ENCODE measurements at places on chromosomes 2 and 18. TPM values are rescaled to one million over a fixed set of nuclear protein-coding genes. Genes with fewer than 3 reads are reported as not detected.

Gene FAM228A
- total RNA-seq: 3.9 TPM

Gene TIA1
- total RNA-seq: 150 TPM

DNA sequence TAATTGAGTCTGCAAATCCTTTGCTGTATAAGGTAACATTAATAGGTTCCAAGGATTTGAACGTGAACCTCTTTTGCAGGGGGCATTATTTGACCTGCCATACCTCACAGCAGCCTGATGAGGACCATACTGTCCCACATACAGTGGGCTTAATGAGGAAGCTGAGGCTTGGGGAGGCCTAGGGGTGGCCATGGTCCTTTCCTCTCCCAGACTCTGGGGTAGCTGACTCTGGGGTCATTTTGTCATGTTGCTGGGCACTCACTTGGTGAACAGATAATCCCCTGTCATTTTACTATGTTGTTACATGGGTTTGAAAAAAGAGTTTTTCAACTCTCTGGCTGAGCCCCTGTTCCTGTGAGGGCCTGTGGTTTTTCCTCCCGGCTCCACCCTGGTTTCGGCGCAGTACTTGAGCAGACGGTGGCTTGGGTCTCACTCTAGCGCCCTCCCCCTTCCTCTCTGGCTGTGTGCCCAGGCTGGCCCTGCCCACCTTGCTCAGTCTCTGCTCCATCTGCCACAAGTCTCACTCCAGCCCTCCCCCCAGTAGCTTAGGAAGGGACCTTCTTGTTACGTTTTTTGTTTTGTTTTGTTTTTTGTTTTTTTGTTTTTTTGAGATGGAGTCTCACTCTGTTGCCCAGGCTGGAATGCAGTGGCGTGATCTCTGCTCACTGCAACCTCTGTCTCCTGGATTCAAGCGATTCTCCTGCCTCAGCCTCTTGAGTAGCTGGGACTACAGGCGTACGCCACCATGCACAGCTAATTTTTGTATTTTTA lies 21.0 kb downstream of the INPP4A start:
- DNase-seq: peak; percentile 85

DNA sequence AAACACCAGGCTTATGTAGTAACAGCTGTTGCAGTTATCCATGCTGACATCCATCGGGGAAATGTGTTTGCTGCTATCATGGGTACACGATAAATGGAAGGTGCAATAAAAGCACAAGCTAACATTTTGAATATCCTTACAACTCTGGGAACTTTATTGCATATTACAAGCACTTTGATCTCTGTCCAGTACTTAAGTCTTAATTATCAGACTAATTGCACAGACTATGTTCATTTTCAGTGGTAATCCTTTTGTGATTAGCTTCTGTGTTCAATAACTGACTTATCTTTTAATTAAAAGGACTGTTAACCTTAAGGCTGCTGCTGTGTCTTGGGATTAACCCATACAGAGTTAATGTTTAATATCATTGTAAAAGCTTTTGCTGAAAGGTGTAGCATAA lies 101.4 kb upstream of the ATP5MC3 start:
- DNase-seq: no peak

GRCh38 chr2:17915811-17916518 lies 37.5 kb downstream of the KCNS3 start:
- no peak for DNase-seq

DNA sequence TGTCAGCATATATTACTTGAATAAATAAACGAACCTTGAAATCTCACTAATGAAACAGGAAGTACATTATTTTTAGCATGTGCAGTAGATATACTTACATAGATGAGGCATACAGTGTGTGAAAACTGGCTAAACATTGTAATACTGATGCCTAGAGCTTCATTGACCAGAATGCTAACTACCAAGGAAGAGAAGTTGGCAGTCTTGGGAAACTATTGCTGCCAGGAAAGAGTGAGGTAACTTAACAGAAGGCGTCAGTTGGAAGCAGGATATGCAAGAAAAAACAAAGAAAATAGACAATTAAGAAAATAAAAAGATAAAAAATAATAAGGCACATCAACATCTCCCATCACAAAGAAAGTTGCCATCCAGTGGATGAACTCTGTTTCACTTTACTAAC lies 963.0 kb downstream of the TDRD15 start:
- no peak for DNase-seq

GRCh38 chr2:173990970-173991819 lies 26.0 kb upstream of the SP3 start:
- peak; percentile 94 for DNase-seq

- peak; percentile 64 for DNase-seq
Measured at GRCh38 chr2:19649785-19650380, 251.9 kb downstream of the TTC32 start.

- DNase-seq: no peak
Measured at GRCh38 chr2:173271825-173272224, 82.8 kb upstream of the CDCA7 start.

DNA sequence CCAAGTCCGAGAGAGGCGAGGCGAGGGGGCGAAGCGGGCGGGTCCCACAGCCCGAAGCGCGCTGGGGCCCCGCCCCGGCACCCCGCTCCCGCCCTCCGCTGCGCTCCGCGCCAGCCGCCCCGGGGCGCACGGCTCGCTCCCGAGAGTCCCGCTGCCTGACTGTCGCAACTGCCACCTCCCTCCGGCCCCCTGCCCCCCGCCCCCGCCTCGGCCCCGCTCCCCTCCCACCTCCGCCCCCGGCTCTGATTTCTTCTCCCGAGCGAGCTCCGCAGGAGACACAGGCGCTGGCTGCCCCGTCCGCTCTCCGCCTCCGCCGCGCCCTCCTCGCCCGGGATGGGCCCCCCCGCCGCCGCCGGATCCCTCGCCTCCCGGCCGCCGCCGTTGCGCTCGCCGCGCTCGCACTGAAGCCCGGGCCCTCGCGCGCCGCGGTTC lies at the start of gene WNT6:
Gene WNT6 (plus strand): TSS at position 250 of the 432 bp plus-strand sequence. CDS start 233 bp downstream, outside the sequence.
- peak; percentile 53 for DNase-seq

Measured in aorta (tissue), 5 donors.